ENCODE measurements at places on chromosomes 6 and 20.

- no peak for DNase-seq
Observed at GRCh38 chr6:37840143-37840939, 20.8 kb downstream of the ZFAND3 start.

DNA sequence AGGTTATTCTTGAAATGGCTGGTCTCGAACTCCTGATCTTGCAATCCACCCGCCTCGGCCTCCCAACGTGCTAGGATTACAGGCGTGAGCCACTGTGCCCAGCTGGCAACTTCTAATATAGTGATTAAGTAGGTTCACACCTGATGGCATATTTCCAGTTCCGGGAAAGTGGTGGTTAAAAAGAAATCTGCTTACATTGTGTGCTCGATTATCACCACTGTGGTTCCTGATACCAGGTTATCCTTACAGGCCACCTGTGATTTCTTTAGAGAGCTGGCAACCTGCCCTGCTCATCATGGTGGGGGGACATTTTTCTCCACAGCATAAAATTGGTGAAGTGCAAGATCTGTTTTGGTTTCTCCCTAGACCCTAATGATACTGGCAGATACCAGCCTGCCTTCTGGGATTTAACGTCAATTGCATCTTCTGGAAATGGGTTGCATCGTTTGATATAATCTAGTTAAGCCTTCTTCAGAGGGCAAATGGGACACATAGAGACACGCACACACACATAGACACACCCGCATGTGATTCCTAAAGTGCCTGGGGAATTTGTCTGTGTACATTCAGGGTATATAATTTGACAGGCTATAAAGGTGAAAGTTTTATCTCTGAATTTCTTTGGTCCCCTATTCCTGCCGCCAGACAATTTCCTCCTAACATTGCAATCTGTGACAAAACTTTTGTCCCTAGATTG, 49.7 kb upstream of the CITED2 start:
- DNase-seq: no peak

DNA sequence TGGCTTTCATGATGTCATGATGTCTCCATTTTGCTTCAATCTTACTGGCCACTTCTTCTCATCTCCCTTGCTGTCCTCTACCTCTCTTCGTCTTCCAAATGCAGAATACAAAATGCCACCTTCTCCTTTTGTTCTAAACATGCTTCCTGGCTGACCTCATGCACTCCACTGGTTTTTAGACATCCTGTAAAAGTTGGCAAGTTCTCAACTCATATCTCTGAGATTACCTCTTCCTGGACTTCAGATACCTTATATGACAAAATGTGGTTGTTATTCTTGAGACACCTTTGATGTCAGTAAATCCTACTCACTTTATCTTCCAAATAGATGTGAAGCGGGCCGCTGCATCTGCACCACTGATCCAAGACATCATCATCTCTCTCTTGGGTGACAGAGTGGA, 212.7 kb upstream of the FOXA2 start:
- no peak for DNase-seq

DNA sequence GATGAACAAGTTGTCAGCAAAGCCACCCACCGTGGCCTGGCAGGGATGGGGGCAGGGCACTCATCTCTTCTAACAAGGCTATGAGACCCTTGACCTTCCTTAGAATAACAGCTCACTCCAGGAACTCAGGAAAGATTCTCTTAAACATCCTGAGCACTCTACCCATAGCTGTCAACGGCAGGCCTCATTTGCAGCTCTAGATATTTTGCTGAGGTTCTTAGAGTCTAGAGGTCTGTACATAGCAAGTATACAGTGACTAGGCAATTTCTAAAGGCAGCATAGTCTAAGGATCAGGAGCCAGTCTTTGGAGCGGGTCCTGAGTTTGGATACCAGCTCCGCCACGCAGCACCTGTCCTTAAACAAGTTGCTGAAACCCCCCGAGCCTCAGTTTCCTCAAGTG, 11.7 kb downstream of the TRERF1 start:
- DNase-seq: no peak

DNA sequence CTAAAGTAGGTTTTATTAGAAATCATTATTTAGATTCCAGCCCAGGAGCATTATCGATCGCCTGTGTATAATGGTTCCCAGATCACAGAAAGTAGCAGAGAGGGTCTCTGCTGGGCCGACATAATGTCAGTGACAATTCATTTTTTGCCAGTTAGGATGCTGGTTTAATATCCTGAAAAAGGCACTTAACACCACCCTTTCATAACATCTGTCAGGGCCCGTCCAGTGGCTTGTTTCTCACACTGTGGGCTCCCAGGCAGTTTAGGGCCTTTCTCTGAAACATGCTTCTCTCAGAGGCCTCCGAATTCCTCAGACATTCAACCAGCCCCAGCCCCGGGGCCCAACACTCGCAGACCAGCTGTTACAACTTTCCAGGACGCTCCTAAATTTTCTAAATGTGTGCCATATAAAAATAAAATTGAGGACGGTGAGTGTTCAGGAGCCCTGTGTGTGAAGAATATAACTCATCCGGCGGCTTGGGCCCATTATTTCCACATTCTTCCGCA, 108.6 kb upstream of the EYA4 start:
- DNase-seq: no peak

GRCh38 chr6:13725570-13725969, 13.9 kb upstream of the RANBP9 start:
- no peak for DNase-seq

DNA sequence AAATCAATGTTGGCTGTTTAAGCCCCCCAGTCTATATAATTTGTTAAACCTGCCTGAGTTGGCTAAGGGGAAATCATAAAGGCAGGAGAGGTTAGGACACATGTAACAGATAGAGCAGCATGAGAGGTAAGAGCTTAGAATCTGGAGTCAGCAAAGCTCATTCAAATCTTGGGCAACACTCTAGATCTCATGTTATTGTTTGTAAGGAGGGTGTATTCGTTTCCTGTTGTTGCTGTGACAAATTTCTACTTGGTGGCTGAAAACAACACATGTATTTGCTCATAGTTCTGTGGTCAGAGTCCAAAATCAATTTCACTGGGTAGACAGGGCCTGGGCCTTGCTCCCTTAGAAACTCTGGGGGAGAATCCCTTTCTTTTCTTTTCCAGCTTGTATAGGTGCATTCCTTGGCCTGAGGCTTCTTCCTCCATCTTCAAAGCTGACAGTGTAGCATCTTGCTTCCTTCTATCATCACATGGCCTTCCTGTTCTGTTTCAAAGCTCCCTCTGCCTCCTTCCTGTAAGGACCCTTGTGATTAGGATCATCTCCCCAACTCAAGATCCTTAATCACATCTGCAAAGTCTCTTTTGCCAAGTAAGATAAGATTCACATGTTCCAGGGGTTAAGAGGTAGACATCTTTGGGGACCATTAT, 4.4 kb downstream of the LY86 start:
- DNase-seq: no peak

GRCh38 chr20:2920473-2920872, 47.2 kb downstream of the PTPRA start:
- no peak for DNase-seq

DNA sequence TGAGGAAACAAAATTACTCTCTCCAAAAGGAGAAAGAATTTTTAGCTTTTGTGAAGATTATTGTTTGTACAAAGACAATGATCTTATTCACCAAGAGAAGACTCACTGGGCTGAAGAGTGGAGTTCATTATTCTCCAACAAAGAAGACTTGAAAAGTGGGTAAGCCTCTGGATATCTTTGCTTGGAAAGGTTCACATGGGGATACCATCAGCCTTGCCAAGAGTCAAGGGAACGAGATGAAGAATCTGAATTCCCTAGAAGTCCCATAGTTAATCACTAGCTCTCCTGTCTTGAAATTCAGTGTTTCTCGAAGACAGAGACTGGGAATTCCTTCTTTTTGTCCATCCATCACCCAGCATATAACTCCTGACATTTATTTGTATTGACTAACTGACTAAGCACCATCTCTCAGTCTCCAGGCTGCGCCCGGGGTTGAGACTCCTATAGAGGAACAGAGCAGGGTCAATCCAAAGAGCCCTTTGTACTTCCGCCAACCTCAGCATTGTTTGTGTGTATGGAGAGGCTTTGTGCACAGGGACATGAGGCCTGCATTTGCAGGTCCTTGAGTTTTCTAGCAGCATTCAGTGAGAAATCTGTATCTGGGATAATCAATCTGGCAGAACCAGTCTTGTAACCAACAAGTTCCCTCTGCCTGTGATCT, 461.9 kb downstream of the KIF16B start:
- no peak for DNase-seq

All from vagina (tissue), 2 donors.